ENCODE measurements at places on chromosomes 2 and 18.
A peak's percentile ranks its signal among the peaks of the same experiment; 100 is the strongest.

DNA sequence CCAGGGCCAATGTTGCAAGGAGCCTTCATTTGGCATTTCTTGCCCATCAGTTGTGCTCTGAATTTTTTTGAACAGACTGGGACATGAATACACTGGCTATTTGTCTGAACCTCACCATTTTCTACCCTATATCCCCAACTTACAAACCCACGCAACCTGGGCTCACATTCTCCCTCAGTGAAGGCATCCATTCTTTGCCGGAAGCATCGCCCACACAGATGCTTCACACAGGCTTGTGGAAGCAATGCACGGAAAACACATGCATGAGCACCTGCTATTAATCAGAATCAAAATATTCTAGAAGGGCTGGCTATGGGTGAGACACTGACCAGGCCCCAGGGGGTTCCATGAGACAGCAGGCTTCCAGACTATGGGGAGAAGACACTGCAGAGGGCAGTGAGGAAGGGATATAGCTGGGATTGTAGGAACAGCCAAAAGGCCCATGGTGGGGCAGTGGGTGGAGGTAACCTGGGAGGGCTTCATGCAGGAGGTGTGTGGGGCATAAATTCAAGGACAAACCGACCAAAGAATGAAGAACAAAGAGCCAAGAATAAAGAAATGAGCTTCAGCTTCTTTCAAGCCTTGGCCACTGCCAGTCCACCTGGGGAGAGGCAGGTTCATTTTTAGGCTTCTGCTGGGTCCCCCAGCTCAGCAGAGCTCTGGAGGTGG is 261.5 kb downstream of the CELF4 start:
- DNase-seq = no peak

GRCh38 chr2:151228847-151229512 is 32.7 kb downstream of the RBM43 start:
- DNase-seq = no peak

DNA sequence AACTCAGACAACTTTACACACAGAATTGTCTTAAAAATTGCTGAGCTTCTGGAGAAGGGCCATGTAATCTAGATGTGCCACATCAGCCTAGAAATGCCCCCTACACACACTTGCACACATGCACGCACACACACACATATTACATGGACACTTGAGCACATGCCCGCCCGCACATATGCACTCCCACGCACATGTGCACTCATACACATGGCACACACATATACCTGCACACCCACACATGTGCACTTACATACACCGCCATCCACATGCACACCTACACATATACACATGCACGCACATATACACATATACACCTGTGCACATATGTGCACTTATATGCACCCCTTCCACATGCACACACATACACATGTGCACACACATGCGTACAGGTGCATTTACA is 213.7 kb downstream of the SEPTIN10 start:
- no peak for DNase-seq

GRCh38 chr2:240236217-240237111 is 96.0 kb upstream of the OTOS start:
- peak; percentile 14 for DNase-seq

DNA sequence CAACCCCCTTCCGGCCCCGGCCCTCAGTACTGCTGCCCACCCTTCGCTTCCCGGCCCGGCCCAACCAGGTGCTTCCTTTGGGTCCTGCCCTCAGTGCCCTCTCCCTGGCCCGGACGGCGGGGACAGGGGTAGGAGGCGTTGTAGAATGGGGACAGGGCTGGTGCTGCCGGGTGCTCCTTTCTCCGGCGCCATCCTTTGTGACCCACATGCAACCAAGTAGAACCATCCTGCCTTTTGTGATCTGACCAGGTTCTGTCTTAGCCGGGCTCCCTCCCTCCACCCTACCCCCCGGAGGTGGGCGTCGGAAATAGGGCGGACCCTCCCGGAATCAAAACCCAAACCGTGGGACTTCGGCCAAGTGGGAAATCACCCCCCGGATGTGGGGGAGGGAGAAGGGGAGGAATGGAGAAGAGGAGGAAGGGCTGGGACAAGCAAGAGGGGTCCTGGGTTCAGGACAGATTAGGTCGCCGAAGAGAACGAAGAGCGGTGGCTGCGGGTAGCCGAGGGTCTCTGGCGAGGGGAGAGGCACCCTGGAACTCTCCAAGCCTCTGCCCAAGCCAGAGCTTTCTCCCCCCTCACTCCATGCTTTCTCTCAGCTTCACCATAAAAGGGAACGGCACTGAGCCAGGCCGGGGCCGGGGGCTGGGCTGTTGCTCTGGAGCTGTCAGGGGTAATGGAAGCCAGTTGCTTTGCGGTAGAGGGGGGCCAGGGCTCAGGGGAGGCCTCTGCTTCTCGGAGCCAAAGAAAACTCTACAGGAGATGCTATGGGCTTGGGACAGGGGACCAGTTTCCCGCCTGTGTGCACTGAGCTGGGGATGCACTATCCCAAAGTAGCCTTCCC is 756 bp upstream of the OST4 start:
- no peak for DNase-seq

DNA sequence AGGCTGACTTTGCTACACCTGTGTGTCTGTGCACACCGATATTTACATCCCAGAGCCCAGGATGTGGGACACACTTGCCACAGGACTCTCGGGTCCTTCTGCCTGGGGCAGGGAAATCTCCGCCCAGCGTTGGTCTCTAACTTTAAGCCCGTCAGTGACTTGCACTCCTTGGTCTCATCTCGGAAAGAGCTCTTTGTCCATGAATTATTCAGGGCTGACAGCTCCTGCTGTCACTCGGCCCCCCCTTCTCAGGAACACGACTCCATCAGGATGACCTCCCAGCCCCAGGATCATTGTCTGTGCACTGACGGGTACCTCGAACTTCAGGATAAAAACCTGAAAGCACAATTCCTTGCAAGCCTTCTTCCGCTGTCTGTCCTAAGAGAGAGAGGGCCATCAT is 26.6 kb downstream of the PLB1 start:
- DNase-seq = no peak
